ENCODE measurements at places on chromosomes 7 and 10.

- H3K4me1 ChIP-seq = peaks cover 3% of the 10 kb centered on the region
- no peak overlapping the region for H3K27ac ChIP-seq
- no peak overlapping the region for H3K4me3 ChIP-seq
- no peak for DNase-seq
- H3K27me3 ChIP-seq = no peaks in the 10 kb centered on the region
- H3K36me3 ChIP-seq = peaks cover 4% of the 10 kb centered on the region
Measured at GRCh38 chr7:144842377-144842851, 6.6 kb upstream of the TPK1 start.

GRCh38 chr10:89348975-89349374 is 21.2 kb downstream of the IFIT3 start:
- H3K4me3 ChIP-seq = no peak overlapping the region
- DNase-seq = no peak
- peaks cover 4% of the 10 kb centered on the region for H3K36me3 ChIP-seq
- H3K27ac ChIP-seq = peak overlapping the region; percentile 77
- H3K4me1 ChIP-seq = peaks cover 71% of the 10 kb centered on the region

- no peaks in the 10 kb centered on the region for H3K27me3 ChIP-seq
- no peak overlapping the region for H3K4me3 ChIP-seq
- H3K36me3 ChIP-seq = peaks cover 42% of the 10 kb centered on the region
- no peak for DNase-seq
Measured at GRCh38 chr10:12091421-12091820, 22.7 kb downstream of the DHTKD1 start.

- no peak overlapping the region for H3K4me3 ChIP-seq
- H3K27ac ChIP-seq = no peak overlapping the region
- no peaks in the 10 kb centered on the region for H3K36me3 ChIP-seq
- peaks cover 2% of the 10 kb centered on the region for H3K27me3 ChIP-seq
Measured at GRCh38 chr7:106216923-106217542, 67.8 kb downstream of the NAMPT start.

GRCh38 chr10:8058274-8059111 is 4.0 kb downstream of the GATA3 start:
- H3K4me3 ChIP-seq = peak overlapping the region; percentile 96
- DNase-seq = no peak
- H3K27ac ChIP-seq = peak overlapping the region; percentile 97
- peaks cover 75% of the 10 kb centered on the region for H3K4me1 ChIP-seq
- peaks cover 4% of the 10 kb centered on the region for H3K27me3 ChIP-seq

- peaks cover 3% of the 10 kb centered on the region for H3K4me1 ChIP-seq
- no peak overlapping the region for H3K27ac ChIP-seq
- H3K27me3 ChIP-seq = peaks cover 2% of the 10 kb centered on the region
- H3K4me3 ChIP-seq = no peak overlapping the region
- H3K36me3 ChIP-seq = no peaks in the 10 kb centered on the region
Measured at GRCh38 chr10:17965649-17966235, 14.0 kb downstream of the SLC39A12 start.

DNA sequence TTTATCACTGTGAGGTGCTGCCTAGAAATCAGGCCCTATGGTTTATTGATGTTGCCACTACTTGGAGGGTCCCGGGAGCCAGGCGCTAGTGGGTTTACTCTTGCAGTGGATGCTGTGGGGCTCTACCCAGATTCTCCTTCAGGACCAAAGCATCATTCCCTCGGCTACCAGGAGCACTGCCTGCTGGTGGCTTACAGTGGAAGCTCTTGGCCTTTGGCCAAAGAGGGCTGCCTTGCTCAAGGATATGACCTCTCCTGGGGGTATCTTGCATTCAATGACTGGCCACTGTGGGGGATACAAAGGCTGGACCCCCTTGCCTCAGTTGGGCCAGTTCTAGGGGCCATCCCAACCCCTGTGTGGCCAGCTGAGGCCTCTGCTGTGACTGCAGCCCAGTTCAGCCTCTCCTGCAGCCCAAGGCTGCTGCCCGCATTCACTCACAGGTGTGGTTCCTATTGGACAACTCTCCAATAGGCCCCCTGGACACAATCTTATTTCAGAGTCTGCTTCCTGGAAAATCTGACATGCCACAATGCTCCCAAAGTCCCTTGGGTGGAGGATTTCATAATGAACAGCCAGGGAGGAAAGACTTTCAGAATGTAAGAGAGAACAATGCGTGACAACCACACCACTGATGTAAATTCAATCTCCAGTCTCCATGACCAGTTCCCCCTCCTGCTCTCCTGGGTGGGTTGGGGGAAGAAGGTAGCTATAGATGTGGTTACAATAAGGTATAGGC is 196.3 kb downstream of the SNX10 start:
- H3K27me3 ChIP-seq = no peaks in the 10 kb centered on the region
- H3K4me1 ChIP-seq = peaks cover 93% of the 10 kb centered on the region
- H3K4me3 ChIP-seq = no peak overlapping the region
- H3K36me3 ChIP-seq = no peaks in the 10 kb centered on the region
- peak overlapping the region; percentile 60 for H3K27ac ChIP-seq

DNA sequence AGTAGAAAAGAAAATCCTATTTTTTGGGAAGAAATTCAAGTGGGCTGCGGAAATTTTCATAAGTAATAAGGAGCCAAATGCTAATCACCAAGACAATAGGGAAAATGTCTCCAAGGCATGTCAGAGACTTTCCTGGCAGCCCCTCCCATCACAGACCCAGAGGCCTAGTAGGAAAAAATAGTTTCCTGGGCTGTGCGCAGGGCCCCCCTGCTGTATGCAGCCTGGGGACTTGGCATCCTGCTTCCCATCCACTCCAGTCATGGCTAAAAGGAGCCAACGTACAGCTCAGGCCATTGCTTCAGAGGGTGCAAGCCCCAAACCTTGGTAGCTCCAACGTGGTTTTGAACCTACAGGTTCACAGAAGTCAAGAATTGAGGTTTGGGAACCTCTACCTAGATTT is 12.8 kb upstream of the POT1 start:
- H3K4me3 ChIP-seq = no peak overlapping the region
- H3K36me3 ChIP-seq = no peaks in the 10 kb centered on the region
- DNase-seq = no peak
- H3K27me3 ChIP-seq = peaks cover 1% of the 10 kb centered on the region
- H3K27ac ChIP-seq = no peak overlapping the region

DNA sequence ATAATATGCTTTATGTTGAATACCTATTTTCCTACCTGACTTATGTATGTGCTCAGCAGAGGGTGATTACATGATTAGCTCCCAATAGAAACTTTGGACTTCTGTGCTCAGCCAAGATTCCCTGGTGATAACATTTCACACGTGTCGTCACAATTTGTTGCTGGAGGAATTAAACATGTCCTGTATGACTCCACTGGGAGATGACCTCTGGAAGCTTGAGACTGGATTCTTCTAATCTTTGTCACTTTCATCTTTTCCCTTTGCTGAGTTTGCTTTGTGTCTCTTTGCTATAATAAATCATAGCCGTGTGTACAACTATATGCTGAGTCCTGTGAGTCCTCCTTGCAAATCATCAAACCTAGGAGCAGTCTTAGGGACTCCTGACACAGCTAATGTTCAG is 120.9 kb upstream of the LRRTM3 start:
- no peaks in the 10 kb centered on the region for H3K36me3 ChIP-seq
- peaks cover 9% of the 10 kb centered on the region for H3K27me3 ChIP-seq
- DNase-seq = no peak
- H3K4me3 ChIP-seq = no peak overlapping the region

DNA sequence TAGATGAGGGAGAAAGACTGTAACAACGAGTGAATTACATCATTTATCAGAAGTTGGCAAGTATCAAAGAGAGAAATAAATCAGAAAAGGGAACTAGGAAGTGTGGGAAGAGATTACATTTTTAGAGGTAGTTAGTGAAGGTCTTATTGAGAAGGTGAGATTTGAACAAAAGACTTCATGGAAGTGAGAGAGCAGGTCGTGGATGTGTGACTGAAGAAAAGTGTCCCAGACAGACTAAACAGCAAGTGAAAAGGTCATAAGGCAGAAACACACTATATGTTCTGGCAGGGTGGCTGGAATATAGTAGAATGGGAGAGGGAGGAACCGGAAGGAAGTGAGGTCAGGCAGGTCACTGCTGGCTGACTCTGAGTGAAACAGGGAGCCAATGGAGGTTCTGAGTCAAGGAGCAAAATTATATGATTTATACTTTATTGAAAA is 35.7 kb upstream of the RHOBTB1 start:
- H3K4me3 ChIP-seq = no peak overlapping the region
- no peaks in the 10 kb centered on the region for H3K27me3 ChIP-seq
- H3K36me3 ChIP-seq = no peaks in the 10 kb centered on the region
- no peak for DNase-seq

GRCh38 chr10:77195101-77195500 is 442.5 kb downstream of the KCNMA1 start:
- no peaks in the 10 kb centered on the region for H3K36me3 ChIP-seq
- H3K4me1 ChIP-seq = peaks cover 29% of the 10 kb centered on the region
- H3K27ac ChIP-seq = peak overlapping the region; percentile 47
- no peak overlapping the region for H3K4me3 ChIP-seq
- no peak for DNase-seq

DNA sequence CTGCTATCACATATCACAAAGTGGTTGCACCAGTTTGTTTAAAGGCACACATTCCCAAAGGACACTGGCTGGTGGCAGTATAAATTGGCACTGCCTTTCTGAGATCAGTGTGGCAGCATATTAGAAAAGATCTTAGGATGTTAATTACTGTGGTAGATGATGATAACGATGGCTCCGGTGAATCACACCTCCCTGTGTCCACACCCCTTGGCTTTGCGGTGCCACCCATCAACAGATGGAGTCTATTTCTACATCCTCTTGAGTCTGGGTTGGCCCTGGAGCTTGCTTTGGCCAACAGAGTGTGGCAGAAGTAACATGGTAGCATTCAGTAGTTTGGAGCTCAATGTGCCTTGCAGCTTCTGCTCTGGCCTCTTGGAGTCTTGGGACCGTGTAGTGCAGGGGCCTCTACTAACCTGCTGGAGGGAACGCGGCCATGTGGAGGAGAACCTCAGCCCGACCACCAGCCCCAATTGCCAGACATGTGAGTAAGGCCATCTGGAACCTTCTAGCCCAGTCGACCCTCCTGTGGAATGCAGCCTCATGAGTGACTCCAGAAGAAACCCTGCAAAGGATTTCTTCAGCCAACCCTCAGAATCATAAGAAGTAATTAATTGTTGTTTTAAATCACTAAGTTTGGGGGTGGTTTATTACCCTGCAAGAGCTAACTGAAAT is 27.2 kb upstream of the PLEKHA1 start:
- no peaks in the 10 kb centered on the region for H3K4me1 ChIP-seq
- no peak overlapping the region for H3K4me3 ChIP-seq
- H3K27me3 ChIP-seq = peaks cover 4% of the 10 kb centered on the region
- no peak overlapping the region for H3K27ac ChIP-seq

- peak overlapping the region; percentile 3 for H3K27ac ChIP-seq
- no peaks in the 10 kb centered on the region for H3K27me3 ChIP-seq
- H3K4me1 ChIP-seq = peaks cover 24% of the 10 kb centered on the region
- H3K4me3 ChIP-seq = peak overlapping the region; percentile 53
- no peaks in the 10 kb centered on the region for H3K36me3 ChIP-seq
- DNase-seq = no peak
Measured at GRCh38 chr7:130912862-130913638, 179.0 kb upstream of the KLF14 start.

DNA sequence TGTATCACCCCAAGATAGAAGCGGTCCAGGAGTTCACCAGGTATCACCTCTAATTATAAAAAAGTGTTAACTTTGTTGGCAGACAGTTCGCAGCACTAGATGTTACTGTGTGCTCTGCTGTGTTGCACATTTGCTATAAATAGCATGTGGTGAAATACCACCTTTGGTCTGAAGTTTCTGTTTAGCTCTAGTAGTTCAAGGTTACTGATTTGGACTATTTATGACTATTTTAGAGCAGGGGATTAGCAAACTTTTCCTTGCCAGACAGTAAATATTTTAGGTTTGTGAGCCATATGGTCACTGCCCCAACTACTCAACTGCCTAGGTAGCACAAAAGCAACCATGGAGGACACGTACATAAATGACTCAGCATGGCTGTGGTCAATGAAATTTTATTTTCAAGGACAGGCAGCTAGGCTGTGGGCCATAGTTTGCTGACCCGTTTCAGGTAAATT is 16.5 kb downstream of the DENND10 start:
- peaks cover 2% of the 10 kb centered on the region for H3K4me1 ChIP-seq
- no peak overlapping the region for H3K27ac ChIP-seq
- DNase-seq = no peak
- H3K4me3 ChIP-seq = no peak overlapping the region

DNA sequence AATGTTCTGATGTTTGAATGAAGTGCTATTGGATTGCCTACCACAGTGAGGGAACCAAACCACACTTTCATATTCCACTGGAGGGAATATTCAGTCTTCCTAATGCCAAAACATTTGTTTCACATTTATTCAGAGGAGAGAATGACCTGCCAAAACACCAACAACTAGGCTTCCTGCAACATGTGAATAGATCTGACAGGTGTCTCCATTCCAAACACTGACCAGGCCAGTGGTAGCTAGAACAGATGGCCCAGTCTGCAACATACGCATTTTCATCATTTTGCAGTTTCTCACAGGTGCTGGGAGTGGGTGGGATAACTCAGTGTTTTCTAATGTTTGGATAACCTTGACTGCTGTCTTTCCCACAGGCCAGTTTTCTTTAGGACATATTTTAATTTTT is 110.0 kb downstream of the RELN start:
- peaks cover 16% of the 10 kb centered on the region for H3K27me3 ChIP-seq
- no peaks in the 10 kb centered on the region for H3K4me1 ChIP-seq
- H3K27ac ChIP-seq = no peak overlapping the region
- DNase-seq = no peak
- no peak overlapping the region for H3K4me3 ChIP-seq

- H3K36me3 ChIP-seq = no peaks in the 10 kb centered on the region
- DNase-seq = no peak
Measured at GRCh38 chr10:7389844-7390243, 21.0 kb downstream of the SFMBT2 start.

- H3K36me3 ChIP-seq = peaks cover 45% of the 10 kb centered on the region
- H3K27ac ChIP-seq = no peak overlapping the region
- H3K27me3 ChIP-seq = no peaks in the 10 kb centered on the region
- DNase-seq = no peak
Measured at GRCh38 chr10:12218991-12219390, 23.0 kb downstream of the CDC123 start.

- H3K4me1 ChIP-seq = peaks cover 6% of the 10 kb centered on the region
- H3K36me3 ChIP-seq = peaks cover 7% of the 10 kb centered on the region
- no peak overlapping the region for H3K27ac ChIP-seq
- no peak for DNase-seq
- H3K27me3 ChIP-seq = no peaks in the 10 kb centered on the region
Measured at GRCh38 chr10:121942749-121943416, 15.1 kb upstream of the ATE1 start.

DNA sequence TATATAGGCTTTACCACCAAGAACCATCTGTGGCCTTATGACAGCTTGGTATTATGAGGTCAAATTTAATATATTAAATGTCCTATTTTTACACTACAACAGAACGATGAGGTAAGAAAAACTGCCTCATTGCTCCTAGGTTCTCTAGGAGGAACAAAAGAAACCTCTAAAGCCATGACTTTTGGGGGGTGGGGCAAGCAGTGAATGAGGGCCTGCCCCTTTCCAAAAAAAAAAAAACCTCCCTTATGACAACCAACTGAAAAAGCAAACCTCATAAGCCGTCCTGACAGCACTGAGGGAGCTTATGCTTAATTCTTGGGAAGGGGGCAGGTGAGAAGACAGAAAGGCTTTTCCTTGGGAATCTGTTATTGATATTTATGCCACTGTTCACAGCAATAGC is 116.6 kb downstream of the KMT2E start:
- H3K4me3 ChIP-seq = no peak overlapping the region
- peaks cover 10% of the 10 kb centered on the region for H3K36me3 ChIP-seq
- no peak for DNase-seq
- no peak overlapping the region for H3K27ac ChIP-seq

GRCh38 chr7:37656913-37657530 is 26.5 kb upstream of the GPR141 start:
- no peaks in the 10 kb centered on the region for H3K4me1 ChIP-seq
- H3K36me3 ChIP-seq = no peaks in the 10 kb centered on the region
- H3K27me3 ChIP-seq = peaks cover 7% of the 10 kb centered on the region

- peak overlapping the region; percentile 98 for H3K27ac ChIP-seq
- H3K27me3 ChIP-seq = no peaks in the 10 kb centered on the region
- DNase-seq = no peak
- H3K4me3 ChIP-seq = peak overlapping the region; percentile 96
Measured at GRCh38 chr7:103343758-103344452, 662 bp downstream of the DNAJC2 start.
